ENCODE measurements at places on chromosomes 7 and 10.

DNA sequence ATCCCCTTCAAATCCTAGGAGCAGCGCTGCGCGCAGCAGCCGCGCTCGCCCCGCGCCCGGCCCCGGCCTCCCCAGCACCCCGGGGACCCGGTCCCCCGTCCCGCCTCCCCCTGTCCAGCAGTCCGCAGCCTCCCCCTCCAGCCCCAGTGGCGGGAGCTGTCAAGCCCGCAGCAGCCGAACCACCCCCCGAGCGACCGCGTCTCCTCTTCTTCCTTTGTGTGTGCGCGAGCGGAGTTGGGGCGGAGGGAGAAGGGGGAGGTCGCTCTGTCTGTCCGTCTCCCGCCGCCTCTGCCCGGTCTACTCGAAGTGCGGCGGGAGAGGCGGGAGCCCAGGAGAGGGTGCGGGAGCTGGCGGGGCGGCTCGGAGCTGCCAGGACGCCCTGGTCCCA, 375 bp upstream of the CHN2 start:
- no peak for DNase-seq

- no peak for DNase-seq
Measured at GRCh38 chr7:110922906-110923305, 168.0 kb upstream of the LRRN3 start.

- no peak for DNase-seq
Measured at GRCh38 chr10:1632141-1632540, 105.2 kb downstream of the ADARB2 start.

GRCh38 chr10:33123680-33124079, 165.7 kb upstream of the ITGB1 start:
- DNase-seq: no peak

- peak; percentile 7 for DNase-seq
Measured at GRCh38 chr10:77163670-77164348, 473.8 kb downstream of the KCNMA1 start.

DNA sequence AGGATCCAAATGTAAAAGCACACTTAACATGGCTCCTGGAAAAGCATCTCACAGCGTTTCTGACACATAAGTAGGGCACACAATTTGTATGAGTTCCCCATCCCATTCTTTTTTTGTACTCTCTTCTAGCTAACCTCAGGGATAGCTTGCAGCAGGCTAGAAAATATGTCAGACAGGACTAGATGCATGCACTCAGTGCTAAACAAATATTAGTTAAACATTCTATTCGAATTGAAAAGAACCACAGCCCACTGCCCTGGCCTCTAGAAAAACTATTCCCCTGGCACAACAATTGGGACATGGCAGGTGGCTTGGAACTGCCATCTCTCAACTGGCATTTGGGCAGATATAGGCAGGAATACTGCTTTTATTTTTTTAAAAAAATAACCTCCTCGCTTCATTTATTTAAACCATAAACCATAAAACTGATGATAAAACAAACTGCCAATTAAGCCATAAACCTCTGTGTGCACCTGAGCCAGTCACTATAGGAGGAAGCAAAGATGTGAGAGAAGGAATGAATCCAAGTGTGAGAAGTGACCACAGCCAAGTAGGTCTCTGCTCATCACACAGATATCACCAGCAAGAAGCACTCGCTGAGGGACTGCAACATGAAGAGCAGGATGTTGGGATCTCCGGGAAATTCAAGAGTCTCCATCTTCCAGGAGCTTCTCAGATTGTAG, 394.1 kb downstream of the NEBL start:
- DNase-seq: no peak

DNA sequence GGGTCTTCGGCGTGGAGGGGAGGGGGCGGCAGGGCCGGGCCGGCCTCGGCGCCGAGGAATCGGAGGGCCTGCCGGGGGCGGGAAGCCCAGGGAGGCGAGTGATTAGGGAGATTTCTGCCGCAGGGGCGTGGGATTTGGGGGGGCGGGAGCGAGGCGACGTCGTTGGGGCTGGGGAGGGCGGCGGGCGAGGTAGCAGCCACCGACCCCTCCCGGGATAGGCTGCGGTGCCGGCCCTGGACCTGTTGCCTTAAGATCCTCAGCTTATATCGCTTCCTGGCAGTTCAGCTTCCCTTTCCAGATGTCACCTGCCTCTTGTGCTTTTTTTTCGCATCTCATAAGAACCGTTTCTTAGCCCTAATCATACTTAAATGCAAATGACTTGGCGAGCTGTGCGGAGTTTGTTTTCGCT, 655 bp downstream of the LMTK2 start:
- no peak for DNase-seq

GRCh38 chr7:111082351-111082750, 8.6 kb upstream of the LRRN3 start:
- DNase-seq: no peak

GRCh38 chr7:42736931-42737330, 174.9 kb downstream of the C7orf25 start:
- no peak for DNase-seq

- DNase-seq: no peak
Measured at GRCh38 chr7:128939861-128940410, 2.2 kb downstream of the IRF5 start.

- no peak for DNase-seq
Measured at GRCh38 chr7:40921589-40922315, 781.1 kb downstream of the INHBA start.

DNA sequence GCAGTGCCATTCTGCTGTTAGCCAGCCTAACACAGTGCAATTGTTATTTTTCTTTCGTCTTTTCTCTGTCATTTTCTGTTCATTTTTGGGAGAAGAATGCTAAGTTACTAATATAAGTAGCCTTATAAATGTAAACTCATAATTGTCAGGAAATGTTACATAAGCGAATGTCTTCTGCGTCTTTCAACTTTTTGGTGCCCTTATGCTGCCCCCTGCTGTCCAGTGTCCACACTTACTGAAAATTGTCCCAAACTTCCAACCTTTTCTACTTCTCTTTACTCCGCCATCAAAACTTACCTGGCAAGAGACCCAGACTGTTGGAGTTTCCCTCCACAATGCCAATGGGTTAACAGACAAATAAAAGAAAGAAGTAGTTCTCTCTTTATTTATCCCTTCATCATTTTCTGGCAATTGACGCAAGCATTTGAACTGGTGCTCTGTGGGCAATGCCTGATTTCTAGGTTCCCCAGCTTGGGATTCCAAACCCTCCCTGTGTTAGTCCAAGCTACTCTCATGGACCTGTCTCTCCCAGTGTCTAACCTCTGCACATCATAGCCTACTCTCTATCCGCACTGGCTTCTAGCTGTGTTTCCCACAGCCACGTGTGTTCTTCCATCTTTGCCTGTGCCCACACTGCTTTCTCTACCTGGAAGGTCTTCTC, 21.0 kb upstream of the EPC1 start:
- DNase-seq: peak; percentile 42

- DNase-seq: no peak
Measured at GRCh38 chr7:117769085-117769484, 104.2 kb downstream of the CTTNBP2 start.

DNA sequence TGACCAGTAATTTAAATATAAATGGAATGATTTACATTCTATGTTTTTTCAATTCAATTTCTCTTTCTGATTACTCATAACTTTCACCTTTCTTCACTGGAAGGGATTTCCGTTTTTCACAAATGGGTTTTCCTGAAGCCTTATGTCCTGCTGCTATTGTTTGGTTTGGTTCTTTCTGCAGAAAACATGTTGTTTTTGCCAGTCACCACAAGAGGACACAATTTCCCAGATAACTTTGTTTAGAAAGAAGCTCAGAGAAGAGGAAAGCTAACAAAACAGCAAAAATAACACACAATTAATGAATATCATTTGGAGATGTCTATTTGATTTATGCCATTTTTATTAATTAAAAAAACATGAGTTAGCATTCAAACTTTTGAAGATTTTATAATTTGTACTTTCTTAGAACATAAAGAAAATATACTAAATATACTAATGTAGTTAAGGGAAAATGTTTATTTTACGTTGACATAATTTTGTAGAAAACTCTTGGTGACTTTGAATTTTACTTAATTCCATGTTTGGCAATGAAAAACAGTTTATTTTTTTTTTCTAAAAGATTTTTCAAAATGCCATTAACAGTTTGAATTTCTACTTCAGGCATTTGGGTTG, 4.6 kb upstream of the TWIST1 start:
- peak; percentile 50 for DNase-seq

DNA sequence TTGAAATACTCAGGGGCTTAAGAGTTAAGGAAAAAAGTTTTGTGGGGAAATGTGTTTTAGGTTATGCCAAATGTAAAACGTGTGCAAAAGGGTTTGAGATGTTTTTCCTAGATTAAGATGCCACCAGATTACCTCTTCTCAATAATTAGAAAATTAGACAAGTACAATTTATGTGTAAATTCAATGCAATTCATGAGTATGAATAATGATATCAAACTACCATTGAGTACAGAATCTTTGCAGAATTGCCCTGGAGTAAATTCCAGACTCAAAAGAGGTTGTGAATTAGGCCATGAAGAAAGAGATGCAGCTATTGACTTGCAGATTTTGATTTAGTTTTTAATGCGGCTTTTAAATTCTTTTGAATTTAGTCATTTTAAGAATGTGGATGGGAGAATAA, 159.4 kb upstream of the INHBA start:
- DNase-seq: no peak

- DNase-seq: no peak
Measured at GRCh38 chr10:409408-410040, 274.3 kb downstream of the ZMYND11 start.

DNA sequence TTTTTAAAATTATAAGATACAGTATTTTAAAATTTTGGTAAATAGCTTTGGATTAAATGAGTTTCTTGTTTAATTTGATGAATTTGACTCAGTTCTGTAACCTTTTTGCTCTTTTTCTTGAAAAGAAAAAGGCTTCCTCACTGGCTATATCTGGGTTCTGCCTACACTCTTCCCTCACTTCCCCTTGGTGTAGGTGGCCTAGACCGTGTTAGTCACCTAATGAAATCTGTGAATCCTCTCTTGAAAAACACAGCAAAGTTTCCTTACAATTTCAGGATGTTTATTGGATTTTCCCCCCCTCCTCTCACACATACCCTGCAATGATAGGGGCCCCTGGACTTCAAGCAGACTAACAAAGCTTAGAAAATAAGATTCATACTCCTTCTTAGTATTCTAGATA, 231.6 kb downstream of the ADK start:
- DNase-seq: no peak

DNA sequence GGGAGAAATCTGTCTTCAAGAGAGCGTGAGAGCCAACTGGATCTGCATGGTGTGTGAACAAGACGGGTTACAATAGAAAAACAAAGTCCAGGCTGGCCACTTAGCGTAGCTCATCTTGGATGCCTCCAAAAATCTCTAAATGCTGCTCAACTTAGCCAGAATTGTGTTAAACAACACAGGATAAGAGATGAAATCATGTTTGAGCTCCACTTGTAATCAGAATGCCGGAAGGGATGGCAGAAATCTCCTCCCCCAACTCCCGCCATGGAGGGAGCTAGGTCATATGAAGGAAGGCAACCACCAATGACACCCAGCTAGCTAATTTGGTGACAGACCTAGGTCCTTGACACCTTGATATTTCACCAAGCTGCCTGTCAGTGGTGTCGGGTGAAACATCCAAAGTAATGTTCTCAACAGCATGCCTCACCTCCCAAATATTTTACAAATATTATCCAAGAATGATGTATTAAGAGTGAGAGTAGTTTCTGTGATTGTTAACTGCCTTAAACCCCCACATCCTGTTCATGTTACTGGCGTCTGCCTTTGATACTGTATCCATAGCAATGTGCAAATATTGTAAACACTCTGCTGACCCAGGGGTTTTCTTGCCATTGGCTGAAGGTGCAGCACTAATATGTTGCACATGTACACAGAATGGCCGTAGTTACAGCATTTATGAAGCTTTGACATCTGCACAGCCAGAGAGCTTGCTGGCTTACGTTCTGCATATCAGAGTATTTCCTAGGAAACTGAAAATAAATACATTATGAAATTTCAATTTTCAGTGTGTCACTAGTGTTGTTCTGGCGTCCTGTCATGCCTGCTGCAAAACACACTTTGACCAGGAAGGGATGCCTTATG, 25.8 kb downstream of the TMEM254 start:
- DNase-seq: no peak

DNA sequence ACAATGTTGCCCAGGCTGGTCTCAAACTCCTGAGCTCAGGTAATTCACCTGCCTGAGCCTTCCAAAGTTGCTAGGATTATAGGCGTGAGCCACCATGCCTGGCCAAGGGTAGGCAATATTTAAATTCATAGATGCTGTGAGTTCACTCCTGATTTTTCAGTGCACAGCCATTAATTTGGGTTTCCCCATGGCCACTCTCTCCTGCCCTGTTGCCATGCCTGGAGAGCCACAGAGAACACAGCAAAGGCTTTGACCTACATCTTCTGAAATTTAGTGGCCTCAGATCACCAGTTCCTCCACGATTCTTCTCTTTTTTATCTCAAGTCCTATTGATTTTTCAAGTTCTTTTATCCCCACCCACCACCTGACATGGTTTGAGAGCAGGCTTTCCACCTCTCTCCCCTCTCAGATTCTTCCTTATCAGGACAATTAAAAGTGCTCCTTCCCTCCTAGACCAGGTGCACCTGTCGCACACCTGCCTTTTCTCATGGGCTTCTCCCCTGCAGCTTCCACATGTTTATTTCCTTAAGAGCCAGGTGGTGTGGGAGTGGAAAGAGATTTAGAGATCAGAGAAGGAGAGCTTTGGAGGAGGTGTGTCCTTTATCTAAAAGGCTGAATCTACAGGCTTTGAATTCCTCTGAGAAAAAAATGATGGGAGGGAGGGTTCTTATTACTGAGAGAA, 123.8 kb downstream of the ADRA2A start:
- DNase-seq: no peak

DNA sequence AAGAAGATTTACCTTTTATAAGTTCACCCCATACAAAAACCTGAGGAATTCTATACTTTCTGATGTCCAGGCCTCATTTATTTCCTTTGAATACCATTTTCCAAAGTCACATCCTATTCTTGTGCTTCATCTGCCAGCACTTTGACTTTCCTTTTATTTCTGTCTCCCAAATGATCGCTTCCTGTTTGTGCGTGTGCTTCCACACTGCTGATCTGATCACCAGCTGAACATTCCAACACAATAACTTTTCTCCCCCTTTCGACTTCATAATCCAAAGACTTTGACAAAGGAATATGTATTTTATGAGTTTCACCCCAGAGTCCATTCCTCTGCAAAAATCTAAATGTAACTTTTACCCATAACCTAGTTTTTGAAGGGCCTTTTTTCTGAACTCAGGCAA, 3.1 kb downstream of the ELAPOR2 start:
- no peak for DNase-seq

GRCh38 chr7:104123786-104124185, 84.0 kb downstream of the ORC5 start:
- DNase-seq: no peak

- DNase-seq: no peak
Measured at GRCh38 chr10:51117794-51118193, 43.5 kb downstream of the PRKG1 start.

GRCh38 chr10:42975558-42976340, 101.1 kb upstream of the RET start:
- no peak for DNase-seq

DNA sequence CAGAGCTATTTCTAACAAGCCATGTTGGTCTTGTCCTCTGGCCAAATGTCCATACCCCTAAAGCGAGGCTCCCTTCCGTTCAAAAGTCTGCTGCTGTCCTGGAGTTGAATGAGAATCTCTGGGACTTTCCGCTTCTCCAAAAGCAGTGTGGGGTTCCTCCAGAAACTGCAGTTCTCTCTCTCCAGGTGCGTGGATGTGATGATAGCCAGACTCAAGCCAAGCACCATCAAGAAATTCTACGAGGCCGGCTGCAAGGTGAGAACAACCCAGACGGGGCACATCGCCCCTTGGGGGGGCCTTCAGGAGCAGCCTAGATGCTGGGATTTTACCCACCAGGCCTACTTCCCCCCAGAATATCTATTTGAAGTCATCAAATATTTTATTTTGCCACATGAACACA, 26.5 kb downstream of the BTBD16 start:
- no peak for DNase-seq
